GM13976 (cell line): ENCODE measurements at places on chromosomes 6 and 20.

DNA sequence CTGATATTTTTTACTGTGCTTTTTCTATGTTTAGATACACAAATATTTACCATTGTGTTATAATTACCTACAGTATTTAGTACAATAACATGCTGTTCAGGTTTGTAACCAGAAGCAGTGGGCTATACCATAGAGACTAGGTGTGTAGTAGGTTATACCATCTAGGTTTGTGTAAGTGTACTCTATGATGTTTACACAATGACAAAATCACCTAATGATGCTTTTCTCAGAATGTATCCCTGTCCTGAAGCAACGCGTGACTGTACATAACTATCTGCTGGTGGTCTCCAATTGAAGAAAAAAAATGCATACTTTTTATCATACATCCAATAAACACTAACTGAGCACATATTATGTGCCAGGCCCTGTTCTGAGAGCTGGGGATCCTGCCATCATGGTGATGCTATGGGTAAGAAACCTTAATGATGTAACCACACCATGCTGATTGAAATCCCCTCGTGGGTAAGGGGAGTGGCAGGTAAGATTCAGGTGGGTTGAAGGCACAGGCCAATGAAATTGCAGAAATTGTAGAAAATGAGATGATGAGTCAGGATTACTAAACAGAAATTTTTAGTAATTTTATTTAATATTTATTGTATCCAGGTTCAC is 76.8 kb downstream of the FYN start:
- no peak for DNase-seq

GRCh38 chr6:105988321-105988720 is 97.8 kb upstream of the PRDM1 start:
- DNase-seq = no peak

DNA sequence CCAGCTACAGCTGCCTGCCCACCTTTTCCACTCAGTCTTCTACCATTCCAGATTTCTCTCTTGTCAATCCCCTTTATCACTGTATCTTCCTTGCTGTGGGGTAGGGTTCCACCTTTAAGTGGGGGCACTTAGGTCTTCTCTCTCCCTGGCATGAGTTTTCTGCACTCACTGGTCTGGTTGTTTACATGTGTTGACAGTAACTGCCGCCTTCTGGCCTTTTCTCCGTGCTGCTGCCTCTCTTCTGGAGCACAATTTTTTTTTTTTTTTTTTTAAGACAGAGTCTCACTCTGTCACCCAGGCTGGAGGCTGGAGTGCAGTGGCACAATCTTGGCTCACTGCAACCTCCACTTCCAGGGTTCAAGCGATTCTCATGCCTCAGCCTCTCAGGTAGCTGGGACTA is 12.0 kb downstream of the RNF114 start:
- DNase-seq = no peak

- no peak for DNase-seq
Observed at GRCh38 chr6:132910759-132911158, 96.4 kb downstream of the RPS12 start.

DNA sequence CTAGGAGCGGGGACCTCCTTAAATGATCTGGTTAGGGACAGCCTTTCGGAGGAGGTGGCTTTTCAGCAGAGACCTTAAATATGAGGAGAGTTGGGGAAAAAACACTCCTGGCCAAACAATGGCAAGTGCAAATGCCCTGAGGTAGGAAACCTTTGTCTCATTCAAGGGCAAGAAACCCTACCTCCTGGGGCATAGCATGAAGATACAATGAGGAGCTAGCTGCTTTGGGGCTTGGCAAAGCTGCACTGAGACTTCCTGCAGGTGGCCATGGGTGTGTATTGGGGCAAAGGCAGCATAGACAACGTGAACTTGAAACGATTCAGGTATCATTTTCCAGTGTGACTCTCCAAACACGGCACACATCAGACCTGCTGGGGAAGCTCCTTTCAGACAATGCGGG is 30.7 kb downstream of the PMEPA1 start:
- no peak for DNase-seq

- no peak for DNase-seq
Observed at GRCh38 chr20:58006346-58007316, 221.8 kb downstream of the ANKRD60 start.

- DNase-seq = no peak
Observed at GRCh38 chr6:163876391-163876790, 461.9 kb downstream of the QKI start.

- no peak for DNase-seq
Observed at GRCh38 chr6:128024969-128025368, 124.1 kb upstream of the THEMIS start.

GRCh38 chr20:48959899-48960550 is 38.5 kb downstream of the ARFGEF2 start:
- DNase-seq = no peak

DNA sequence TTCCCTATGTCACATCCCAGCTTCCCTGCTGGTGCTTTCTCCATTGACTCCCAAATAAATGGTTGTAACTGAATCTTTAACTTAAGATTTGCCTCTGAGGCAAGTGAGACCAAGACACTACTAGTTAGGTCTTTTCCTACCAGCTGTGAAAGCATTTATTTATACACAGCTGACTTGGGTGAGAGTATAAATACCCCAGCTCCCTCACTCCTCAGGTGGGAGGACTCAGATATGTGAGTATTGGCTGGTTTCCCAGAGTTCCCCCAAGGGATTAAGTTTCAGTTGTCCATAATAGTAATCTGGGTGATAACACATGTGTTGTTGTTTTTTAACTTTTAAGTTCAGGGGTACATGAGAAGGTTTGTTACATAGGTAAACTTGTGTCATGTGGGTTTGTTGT is 49.8 kb downstream of the CFAP61 start:
- DNase-seq = no peak

DNA sequence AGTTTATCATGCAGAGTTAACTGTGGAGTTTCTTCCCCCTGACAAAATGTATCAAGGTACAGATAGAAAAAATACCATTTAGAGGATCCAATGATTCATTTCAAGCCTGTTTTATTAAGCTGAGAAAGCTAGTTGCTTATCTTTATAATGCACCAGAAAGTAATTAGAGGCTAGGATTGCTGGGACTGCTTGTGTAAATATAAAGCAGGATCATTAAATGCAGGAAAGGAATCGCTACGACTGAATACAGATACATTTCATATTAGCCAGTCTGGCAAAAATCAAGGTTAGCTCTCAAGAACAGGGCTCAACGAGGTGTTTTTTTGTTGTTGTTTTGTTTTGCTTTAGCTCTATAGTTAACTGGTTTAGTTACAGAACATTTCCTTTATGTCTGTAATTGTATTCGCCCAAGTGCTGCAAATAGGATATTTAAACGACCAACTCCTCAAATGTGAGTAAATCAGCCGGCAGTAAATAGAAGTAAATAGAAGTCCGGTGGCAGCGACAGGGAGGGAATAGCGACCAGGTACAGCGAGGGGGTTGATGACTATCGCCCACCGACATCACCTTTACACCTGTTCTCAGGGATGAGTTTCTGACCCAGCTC is 748 bp downstream of the UBE2J1 start:
- no peak for DNase-seq

GRCh38 chr6:128242765-128243403 is 277.5 kb downstream of the PTPRK start:
- no peak for DNase-seq

DNA sequence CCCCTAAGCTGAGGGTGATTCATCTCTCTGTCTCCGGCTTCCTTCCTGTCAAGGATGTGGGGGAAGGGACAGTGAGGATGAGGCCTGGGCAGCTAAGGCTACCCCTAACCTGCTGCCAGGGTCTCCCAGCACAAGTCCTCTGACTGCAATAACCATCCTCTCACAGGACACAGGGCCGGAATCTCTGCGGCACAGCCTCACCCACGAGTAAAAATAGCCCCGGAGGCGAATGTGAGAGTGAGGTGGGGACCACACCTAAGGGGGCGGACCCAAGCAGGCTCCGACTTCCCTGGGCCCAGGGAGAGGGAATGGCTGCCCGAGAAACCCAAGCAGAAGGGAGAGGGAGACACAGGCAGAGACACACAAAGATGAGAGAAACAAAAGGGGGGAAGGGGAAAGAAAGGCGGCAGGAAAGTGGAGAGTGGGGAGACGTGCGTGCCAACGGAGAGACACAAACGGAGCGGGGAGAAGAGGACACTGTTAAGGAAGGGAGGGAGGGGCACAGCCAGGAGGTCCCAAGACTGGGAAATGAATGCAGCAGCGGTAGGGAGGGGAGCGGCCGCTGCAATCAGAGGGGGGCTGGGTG is 1.4 kb downstream of the CLIC1 start:
- DNase-seq = peak; percentile 84

GRCh38 chr6:56021943-56022342 is 146.6 kb upstream of the BMP5 start:
- DNase-seq = no peak

- no peak for DNase-seq
Observed at GRCh38 chr20:11352041-11352440, 565.7 kb upstream of the BTBD3 start.

GRCh38 chr6:82178077-82178758 is 69.3 kb downstream of the IBTK start:
- no peak for DNase-seq

GRCh38 chr6:163231356-163232014 is 183.0 kb upstream of the QKI start:
- DNase-seq = no peak

GRCh38 chr20:46666818-46667515 is 15.7 kb upstream of the SLC13A3 start:
- no peak for DNase-seq

GRCh38 chr6:78746457-78746856 is 120.9 kb upstream of the IRAK1BP1 start:
- no peak for DNase-seq

DNA sequence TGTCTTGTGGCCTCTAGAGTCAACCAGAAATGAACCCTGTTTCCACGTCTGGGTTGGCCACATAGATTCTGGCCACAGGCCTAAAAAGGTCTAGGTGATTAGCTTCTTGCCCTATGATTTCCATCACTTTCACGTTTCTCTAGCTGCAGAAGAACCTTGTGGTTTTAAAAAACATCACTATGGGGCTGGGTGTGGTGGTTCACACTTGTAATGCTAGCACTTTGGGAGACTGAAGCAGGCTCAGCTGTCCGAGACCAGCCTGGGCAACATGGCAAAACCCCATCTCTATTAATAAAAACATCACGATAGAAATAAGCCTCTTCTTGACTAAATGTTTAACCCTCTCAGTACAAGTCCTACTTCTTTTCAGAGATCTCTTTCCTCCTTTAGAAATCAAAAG is 27.6 kb downstream of the POLR1C start:
- DNase-seq = no peak

- DNase-seq = no peak
Observed at GRCh38 chr6:89375427-89376267, 23.1 kb upstream of the UBE2J1 start.

GRCh38 chr6:159908979-159909378 is 18.2 kb downstream of the MAS1 start:
- DNase-seq = no peak
